AG08396 (cell line): ENCODE measurements at places on chromosomes 5 and 9.

DNA sequence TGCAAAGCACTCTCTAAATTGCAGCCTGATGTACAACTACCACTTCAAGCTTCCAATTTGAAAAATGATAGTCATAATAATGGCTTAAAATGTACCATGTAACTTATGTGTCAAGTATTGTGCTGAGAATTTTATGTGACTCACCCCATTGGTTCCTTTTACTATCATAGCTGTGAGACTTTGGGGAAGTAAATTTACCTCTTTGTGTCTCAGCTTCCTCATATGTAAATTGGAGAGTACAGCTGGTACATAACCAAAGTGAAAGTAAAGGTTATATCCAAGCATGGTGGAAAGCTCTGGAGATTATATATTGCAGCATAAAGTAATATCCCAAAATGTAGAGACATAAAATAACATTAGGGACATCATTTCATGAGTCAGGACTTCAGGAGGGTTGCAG is 2200.4 kb upstream of the C9orf72 start:
- DNase-seq = no peak

- DNase-seq = no peak
Measured at GRCh38 chr5:6752236-6752635, 39.0 kb downstream of the TENT4A start.

DNA sequence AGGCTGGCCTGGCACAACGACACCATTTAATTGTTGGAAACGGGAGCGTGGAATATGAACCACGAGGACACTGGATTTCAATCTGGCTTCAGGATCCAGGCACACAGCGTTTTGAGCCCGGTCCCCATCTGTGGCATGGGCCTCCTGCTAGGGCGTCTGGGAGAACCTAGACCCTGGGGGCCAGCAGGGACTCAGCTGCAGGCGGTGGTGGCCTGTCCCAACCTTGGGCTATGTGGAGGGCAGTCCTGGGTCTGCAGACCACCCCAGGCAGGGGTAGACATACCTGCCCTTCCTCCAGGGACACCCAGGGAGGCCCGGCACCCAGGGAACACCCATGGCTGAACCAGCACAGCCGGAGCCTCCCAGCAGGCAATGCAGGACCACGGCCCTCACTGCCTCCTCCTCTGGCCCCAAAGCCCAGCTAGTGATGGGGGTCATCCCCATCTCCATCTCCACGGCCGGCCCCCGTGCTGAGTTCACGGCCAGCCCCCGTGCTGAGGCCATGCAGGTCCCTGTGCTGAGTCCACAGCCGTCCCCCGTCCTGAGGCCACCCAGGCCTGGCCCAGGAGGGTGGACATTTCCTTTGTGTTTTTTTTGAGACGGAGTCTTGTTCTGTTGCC is 18.5 kb upstream of the UBAC1 start:
- DNase-seq = no peak

DNA sequence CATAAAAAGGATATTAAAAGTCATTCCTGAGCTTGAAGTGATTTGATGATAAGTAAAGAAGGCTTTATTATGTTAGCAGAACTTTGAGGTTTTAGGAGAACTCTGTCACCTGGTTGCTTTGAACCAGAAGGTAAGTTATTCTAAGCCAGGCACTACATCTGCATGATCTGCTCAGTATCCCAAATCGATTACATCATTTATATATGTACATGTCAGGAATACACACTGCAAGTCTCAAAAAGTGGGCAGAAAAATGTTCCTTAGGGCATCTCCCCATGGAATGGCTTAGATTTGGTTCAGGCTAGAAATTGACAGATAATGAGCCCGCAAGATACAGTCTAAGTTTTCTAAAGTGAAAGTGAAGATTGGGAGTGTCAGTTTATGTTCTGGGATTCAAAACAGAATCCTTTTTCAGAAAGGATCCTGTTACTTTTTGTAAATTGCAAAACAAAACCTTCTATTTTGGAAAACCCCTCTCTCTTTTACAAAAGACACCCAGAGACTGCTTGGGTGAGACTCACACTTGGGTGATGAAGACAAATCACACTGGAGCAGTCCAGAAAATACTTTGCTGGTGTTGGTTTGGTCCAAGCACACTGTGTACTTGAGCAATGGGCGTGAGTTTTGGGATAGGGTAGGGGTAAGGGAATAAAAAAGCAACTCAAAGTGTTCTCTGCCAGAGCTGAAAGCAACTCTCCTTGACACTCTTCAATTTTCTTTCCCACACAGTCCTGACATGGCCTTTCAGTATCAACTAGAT is 114.5 kb downstream of the FOXD1 start:
- no peak for DNase-seq

DNA sequence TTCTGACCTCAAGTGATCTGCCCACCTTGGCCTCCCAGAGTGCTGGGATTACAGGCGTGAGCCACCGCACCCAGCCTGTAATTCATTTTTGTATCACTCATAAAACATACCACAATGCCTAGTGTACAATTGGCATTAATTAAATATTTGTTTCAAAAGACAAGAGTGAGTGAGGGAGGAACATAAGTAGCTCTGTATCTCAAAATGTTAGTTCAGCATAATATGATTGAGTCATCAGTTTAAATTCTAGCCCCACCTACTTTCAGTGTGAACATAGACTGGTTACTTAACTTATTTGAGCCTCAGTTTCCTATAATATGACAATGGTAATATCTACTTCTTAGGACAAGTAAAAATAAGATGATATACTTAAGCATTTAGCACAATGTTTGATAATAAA is 26.9 kb downstream of the INVS start:
- DNase-seq = no peak

DNA sequence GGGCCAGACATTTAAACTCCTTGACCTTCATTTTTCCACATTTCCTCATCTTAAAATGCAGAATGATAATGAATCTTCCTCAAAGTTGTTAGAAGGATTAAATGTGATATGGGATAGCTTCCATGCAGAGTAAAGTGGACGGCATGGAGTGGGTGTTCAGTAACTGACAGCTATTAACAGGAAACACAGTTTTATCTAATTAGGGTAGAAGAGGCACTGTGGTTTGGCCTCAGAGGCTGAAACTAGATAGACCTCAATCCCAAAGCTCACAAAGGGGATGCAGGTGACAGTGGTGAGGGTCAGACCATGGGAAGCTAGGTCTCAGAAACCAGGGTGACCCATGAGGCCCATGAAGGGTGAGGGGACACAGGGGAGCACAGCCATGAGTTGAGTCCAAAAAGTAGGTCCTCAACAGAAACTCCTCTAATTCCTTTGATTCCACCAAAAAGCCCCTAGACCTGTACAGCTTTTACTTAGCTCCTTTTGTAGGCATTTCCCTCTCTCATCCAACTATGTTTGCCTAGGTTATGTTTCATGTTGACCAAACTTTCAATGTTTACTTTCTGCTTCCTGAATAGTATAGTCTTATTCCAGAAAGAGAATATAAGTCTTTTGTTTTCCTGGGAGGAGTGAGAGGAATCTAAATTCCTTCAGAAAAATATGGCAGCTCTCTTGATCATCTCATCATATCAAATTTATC is 27.9 kb upstream of the GLDC start:
- DNase-seq = no peak
